Right lung (tissue), 10 donors: ENCODE measurements at places on chromosomes 16 and 17. TPM values are rescaled to one million over a fixed set of nuclear protein-coding genes. Genes with fewer than 3 reads are reported as not detected.

DNA sequence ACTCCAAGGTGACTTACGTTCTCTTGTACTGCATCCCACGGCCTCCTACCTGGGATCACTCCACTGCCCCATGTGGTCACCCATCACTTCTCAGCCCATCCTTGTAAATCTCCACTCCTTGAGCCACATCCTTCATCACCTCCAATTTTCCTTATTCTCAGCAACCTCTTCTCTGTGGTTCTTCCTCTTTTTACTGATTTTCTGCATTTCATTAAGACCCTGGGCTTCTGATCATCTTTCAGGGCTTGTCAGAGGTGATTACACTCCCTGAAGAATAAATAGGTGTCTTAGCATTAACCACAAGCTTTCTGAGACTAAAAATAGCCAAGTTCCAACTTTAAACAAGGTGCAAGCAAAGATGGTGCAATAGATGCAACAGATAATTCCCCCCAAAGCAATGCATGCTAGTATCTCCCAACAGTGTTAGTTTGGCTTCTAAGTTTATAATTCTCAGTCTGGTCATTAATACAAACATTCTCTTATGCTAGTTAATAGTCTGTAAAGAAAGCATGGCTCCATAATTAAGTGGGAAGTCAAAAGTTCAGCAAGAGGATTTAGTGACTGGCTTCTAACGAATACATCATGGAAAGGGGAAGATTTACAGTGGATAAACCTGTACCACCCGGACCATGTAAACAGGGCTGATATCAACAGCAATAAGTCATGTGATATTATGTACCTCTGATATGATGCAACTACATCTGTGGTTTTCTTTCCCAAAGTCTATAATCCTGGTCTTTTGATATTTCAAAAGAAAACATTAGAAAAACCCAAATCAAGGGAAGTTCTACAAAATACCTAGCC lies 47.4 kb upstream of the FOXJ1 start:
- peak; percentile 52 for DNase-seq

GRCh38 chr16:82972331-82972919 lies 345.7 kb downstream of the CDH13 start:
- no peak for DNase-seq

GRCh38 chr17:63911657-63912100 lies 621 bp upstream of the CSHL1 start:
- no peak for DNase-seq

GRCh38 chr16:51898872-51899271 lies 648.1 kb downstream of the TOX3 start:
- DNase-seq: no peak

GRCh38 chr17:43579566-43580140 lies 33.5 kb upstream of the ETV4 start:
- DNase-seq: no peak

- DNase-seq: no peak
These were observed 26.2 kb downstream of the TBX2 start for GRCh38 chr17:61425682-61426481.

DNA sequence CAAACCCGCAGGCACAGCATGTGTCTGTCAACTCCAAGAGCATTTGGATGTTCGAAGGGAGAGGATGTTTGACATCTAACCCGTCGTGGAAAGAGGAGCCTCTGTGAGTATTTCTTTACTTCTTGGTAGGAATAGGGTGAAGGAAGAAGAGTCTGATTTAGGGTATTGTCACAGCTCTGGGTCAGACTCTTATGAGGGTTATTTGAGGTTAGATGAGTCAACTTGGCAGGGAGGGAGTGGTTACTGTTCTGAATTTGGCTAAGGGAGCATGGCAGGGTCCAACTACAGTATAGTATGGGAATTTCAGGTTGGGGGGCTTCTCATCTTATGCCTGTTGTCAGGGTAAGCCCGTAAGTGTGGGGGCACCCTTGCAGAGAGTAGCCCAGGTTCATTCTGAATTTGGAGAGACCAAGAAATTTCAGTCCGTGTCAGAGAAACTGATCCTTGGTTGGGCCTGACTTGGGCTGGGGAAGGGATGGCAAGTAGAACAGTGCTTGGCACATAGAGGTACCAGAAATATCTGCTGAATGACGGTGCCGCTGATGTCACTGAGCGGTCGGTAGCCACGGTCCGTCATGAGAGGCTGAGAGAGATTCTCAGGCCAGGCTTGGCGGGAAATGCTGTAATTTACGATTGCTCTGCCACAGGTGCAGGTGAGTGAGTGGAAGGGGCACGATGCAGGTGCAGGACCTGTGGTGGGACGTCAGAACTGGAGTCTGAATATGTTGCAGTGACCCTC lies 43.2 kb downstream of the MYH3 start:
- DNase-seq: no peak

- no peak for DNase-seq
These were observed 36.3 kb upstream of the CCL2 start for GRCh38 chr17:34218748-34219147.

GRCh38 chr16:81627729-81628244 lies 151.3 kb upstream of the PLCG2 start:
- no peak for DNase-seq

GRCh38 chr17:57269052-57269451 lies 12.7 kb downstream of the MSI2 start:
- DNase-seq: no peak

DNA sequence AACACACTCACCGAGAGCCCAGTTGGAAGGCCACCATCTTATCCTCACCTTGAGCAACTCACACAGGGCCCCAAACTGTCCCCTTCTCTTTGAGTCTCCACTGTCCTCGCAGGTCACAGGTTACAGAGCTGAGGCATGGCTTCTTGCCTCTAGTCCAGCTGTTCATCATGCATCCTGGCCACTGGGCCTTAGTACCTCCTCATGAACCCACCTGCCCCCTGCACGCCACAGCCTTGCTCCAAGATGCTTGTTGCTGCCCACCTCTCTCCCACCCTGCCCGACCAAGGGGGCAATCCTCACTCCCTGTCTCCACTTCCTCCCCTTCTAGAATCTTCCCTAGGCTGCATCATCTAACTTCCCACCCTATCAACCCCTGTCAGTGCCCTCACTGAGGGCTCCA lies 17.1 kb downstream of the CDH5 start:
- no peak for DNase-seq

- DNase-seq: no peak
These were observed 43.9 kb upstream of the CCNF start for GRCh38 chr16:2385190-2385836.

- no peak for DNase-seq
These were observed 1.2 kb upstream of the METTL9 start for GRCh38 chr16:21598206-21598605.

GRCh38 chr17:64264891-64265290 lies 1.8 kb upstream of the TEX2 start:
- no peak for DNase-seq

GRCh38 chr17:2250140-2251095 lies 53.2 kb downstream of the SMG6 start:
- DNase-seq: no peak

DNA sequence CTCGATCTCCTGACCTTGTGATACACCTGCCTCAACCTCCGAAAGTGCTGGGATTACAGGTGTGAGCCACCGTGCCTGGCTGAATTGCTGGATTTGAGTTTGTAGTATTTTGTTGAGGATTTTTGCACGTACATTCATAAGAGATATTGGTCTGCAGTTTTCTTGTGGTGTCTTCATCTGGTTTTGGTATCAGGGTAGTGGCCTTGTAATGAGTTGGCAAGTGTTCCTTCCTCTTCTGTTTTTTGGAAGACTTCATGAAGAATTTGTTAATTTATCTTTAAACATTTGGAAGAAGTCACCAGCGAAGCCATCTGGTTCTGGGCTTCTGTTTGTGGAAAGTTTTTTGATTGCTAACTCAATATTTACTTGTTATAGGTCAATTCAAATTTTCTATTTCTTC lies 26.9 kb downstream of the SPNS3 start:
- DNase-seq: no peak

DNA sequence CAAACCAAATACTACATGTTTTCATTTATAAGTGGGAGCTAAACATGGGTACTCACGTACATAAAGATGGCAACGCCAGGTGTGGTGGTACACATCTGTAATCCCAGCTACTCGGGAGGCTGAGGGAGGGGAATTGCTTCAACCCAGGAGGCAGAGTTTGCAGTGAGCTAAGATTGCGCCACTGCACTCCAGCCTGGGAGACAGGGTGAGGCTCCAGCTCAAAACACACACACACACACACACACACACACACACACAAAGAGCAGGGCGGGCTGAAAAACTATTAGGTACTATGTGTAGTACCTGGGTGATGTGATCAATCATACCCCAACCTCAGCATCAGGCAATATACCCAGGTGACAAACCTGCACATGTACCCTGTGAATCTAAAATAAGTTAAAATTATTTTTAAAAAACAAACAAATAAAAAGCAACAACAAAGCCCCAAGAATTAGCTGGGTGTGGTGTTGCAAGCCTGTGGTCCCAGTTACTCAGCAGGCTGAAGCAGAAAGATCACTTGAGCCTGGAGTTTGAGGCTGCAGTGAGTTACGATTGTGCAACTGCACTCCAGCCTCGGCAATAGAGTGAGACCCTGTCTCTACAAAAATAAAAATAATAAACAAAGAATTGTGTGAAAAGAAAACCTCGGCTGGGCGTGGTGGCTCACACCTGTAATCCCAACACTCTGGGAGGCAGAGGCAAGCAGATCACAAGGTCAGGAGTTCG lies 11.9 kb upstream of the FAAP100 start:
- DNase-seq: no peak

GRCh38 chr17:82976982-82977488 lies 102.4 kb upstream of the METRNL start:
- DNase-seq: no peak

- no peak for DNase-seq
These were observed 211.7 kb downstream of the FTO start for GRCh38 chr16:53915452-53916160.

DNA sequence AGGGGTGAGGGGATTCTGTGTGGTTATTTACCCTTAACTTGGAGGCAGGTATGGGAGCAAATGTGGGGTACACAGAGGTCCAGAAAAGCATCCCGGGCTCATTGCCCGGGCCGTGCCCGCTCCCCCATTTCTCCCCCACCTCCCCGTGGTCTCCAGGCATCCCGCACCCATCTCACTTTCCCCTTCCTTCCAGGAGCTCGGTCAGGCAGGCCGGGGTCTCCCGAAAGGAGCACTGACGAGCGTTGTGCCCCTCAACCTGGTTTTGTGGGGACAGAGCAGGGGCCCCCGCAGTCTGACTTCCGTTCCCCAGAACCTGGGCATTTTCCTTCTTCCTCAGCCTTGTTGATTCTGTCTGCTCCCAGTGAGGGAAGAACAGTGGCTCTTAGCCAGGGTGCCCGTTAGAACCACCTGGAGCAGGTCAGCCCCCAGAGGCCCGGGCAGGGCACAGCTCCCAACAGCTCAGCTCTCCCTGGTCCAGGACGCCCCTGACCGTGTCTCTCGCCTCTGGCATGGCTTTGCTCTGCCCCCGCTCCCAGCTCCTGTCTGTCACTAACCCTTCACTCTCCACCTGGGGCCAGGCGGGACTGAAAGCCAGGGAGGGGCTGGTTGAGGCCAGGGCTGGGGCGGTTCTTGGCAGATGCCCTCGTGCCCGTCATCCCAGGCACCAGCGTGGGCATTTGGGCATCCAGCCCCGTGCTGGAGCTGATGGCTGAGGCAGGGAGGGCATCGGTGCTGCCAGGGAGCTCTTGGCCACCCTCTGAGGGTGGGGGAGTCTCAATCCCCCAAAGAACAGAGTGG lies 12.5 kb upstream of the NUDT16L1 start:
- no peak for DNase-seq

DNA sequence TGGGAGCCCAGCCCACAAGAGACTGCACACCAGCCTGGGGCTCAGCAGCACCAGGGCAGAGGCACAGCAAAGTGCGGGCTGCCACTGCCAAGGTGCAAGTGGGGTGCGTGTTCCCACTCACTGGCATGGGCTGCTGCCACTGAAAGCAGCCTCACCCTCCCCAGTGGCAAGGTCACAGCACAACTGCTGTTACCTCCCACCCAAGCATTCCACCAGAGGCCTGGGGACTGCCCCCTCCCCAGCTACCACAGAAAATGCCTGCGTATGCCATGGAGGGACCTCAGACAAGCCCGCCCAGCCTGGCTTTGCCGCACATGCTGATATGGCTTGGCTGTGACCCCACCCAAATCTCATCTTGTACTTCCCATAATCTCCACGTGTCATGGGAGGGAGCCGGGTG lies 33.1 kb downstream of the MEAK7 start:
- DNase-seq: no peak

DNA sequence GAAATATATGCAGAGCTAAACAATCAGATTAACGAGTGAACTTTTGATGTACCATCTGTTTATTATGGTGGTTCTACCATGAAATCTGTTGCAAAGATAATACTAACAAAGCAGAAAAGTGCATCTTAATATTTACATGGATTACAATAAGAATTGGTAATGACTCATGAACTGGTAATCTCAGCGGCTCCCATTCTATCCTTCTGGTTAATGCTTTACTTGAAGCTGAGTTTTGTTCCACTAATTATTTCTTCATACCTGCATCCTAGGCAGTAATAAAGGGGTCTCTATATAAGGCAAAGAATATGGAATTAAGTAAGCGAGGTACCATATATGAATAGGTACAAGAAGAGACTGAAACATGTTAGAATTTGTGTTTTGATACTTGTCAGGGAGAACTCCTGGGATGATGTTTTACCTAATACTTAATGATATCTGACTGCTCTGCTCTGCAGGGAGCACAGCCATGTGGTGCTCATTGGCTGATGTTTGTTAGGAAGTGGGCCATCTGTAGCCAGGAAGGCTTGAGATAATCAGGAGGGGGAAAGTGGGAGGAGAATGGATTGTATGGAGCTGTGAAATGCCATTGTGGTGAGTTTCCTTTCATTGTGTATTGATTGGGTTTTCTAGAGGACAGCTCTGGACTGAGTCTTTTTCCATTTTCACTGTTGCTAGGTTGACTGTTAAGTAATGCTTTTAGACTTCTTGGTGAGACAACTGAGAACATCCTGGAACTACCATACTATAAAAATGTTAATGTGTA lies 52.6 kb downstream of the MAP2K6 start:
- no peak for DNase-seq

DNA sequence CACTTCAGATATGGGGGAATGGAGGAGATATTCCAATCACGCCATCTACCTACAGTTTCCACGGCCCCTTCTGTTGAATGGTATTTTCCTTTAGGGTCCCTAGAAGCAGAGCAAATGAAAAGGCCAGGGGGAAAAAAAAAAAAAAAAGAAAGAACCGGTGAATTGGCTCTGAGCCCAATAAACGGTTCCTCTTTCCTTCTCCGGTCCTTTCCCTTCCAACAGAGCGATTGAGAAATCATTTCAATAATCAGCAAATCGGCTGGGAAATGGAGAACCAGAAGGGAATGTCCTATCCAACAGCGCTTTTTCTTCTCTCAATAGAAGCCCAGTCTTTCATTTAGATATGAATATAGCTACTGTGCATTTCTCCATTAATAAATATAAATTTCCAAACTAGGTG lies 26.8 kb upstream of the HOXB13 start:
- DNase-seq: no peak

GRCh38 chr16:28984619-28985135 lies at the start of gene LAT:
Gene LAT, plus strand, starts transcription at chr16:28985052. Its CDS starts 366 bp downstream, at chr16:28985418.
- DNase-seq: no peak

Gene EXOC3L1
- 9.4 TPM for polyA plus RNA-seq

Gene OTOP2
- polyA plus RNA-seq: not detected

Gene CTDNEP1
- polyA plus RNA-seq: 128 TPM

Gene SOCS1
- 13.0 TPM for polyA plus RNA-seq

Gene TOM1L1
- 59.2 TPM for polyA plus RNA-seq

Gene KRT23
- polyA plus RNA-seq: 0.18 TPM

Gene SRSF1
- polyA plus RNA-seq: 279 TPM

Gene MYH13
- not detected for polyA plus RNA-seq

Gene FOXL1
- 6.4 TPM for polyA plus RNA-seq
